ENCODE measurements at places on chromosomes 4 and X.

DNA sequence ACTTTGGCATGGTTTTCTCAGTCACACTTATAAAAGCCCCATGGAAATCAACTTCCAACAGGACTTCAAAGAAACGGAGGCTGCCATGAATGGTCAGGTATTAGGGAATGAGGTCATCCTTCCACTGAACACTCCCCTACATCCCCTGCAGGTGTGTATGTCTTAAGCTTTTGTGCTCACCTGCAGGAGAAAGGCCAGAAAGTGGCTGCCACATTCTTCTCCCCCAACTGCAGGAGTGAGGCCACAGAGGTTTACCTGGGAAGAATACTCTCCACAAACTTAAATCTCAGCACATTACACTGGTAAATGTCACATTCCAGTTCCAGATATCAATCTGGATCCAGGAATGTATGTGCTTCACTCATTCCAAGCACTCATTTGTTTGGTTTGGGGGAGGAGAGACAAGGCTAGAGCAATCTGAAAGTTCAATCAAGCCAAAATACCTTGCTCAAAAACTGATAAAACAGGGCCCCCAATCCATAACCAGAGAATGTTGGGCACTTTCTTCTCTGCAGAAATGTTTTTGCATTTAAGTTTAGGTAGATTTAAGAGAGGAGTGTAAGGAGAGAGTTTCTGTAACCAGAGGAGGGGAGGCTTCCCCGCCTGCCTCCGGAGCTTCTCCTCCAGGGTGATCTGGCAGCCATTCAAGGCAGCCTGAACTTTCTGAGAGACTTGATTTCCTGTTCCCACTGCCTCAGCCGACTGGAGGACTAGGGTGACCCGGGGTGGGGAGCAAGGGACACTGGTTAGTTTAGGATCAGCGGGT, 15.4 kb downstream of the FAM9C start:
- DNase-seq, result no peak

GRCh38 chr4:139806929-139807328, 141.3 kb downstream of the MGST2 start:
- no peak for DNase-seq

DNA sequence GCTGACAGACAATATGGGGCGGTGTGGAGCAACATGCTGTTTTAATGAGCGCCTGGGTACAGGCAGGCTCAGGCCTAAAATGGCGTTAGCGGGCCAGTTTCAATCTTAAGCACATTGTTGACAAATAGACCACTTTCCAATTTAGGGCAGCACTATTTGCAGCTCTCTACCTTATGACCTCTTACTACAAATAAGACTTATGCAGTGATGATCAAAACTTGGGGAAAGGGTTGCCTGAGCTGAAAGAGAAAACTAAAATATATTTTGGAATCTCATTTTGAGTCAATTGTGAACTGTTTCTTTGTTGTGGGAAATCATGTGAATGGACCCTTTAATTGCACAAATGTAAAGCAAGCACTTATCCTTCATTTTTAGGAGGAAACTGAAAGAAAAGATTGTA, 25.5 kb upstream of the GPAT3 start:
- DNase-seq, result no peak

DNA sequence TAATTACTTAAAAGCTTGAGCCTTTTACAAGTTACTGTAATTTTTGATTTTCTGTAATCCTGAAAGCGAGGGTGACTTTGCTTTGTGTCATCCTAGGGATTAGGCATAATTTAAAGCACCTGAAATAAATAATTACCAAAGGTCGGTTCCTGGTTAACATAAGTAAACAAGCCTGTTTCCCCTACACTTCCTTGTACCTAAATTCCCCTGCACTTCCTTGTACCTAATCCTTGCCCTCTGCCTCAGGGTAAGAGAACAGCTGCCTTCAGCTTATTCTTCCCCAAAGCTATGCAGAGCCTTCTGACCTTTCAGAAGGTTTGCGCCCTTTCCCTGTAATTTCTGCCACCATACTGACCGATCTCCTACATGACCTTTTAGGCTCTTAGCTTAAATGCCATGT, 166.1 kb upstream of the PDE5A start:
- no peak for DNase-seq

DNA sequence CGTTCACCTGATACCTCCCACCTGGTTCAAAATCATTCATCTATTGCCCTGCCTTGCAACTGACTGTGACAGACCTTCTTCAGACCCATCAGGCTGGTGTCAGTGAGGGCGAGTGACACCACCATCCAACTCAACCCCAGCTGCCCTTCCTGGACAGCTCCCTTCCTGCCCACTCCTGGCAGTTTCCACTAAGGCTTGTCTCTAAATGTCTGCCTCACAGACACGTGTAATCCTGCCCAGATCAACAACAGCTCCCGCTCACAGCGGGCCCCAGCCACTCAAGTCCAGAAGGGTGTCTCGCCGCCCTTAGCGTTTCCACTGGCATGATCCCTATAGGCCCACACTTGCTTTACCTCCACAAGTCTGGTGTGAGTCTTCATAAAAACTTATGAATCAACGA, 28.9 kb downstream of the ACSL1 start:
- DNase-seq, result no peak

GRCh38 chr4:145389550-145389949, 92.1 kb upstream of the SMAD1 start:
- DNase-seq, result no peak

DNA sequence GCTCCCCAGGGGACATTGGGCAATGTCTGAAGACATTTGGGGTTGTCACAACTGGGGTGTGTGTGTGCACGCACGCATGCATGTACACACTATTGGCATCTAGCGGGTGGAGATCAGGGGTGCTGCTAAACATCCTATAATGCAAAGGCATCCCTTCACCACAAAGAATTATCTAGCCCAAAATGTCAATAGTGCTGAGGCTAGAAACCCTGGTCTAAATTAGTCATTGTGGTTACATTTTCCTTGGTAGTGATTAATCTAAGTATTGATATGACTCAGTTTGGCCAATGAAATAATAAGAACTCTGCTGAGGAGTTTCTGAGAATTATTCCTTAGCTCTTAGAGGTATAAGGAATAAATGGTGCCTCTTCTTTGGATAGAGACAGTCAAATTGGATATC, 200.2 kb downstream of the CLCN4 start:
- no peak for DNase-seq

DNA sequence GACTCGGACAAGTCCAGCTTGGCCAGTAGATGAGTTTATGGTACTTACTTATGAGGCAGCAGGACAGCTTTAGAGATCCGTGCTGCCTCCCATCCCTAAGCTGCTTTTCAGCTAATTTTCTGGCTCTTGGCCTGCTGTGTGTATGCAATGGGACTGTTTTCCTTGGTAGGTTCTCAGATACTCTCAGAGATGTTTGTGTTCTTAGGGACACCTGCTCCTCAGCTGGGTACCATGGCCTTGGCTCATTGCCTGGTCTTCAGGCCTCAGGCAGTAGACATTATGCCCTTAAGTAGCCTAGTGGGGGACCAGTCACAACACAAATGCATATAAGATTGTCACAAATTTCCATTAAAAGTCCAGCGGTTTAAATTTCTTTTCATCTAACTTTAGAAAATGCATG, 688.0 kb downstream of the PCDH7 start:
- no peak for DNase-seq

GRCh38 chr4:85815796-85816459, 341.0 kb downstream of the ARHGAP24 start:
- DNase-seq, result no peak

DNA sequence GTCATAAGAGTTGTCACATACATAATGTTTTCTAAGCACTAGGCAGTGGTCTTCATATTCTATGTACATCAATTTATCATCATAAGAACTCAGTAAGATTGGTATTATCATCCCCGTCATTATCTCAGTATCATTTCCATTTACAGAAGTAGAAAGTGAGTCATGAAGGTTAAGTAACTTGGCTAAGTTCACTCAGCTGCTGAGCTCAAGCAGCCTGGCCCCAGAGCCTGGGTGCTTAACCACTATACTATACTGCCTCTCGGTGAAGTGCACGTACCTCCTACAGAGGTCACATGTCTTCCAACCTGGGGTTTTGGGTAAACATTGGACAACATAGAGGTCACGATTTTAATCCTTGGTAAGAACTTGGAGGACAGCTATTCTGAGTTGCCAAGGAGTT, 161.5 kb upstream of the GATB start:
- no peak for DNase-seq
